ENCODE measurements at places on chromosomes 2 and 18.

DNA sequence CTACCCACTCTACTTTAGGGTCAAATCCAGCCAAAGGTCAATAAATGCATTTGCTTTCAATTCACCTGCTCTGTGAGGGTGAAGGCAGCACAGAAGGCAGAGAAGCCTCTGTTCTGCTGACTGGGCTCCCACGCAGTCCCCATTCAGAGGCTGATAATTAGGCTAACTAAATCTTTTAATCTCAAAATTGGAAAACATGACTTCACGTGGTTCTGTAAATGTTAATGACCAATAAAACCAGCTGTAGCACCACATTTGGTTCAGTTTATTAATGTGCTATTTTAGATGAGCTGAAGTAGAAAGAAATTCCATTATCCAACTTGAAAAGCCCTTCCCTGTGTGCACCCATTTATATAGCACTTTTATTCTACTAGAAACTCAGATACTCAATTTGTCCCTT, 310.6 kb downstream of the C1D start:
- DNase-seq: no peak

DNA sequence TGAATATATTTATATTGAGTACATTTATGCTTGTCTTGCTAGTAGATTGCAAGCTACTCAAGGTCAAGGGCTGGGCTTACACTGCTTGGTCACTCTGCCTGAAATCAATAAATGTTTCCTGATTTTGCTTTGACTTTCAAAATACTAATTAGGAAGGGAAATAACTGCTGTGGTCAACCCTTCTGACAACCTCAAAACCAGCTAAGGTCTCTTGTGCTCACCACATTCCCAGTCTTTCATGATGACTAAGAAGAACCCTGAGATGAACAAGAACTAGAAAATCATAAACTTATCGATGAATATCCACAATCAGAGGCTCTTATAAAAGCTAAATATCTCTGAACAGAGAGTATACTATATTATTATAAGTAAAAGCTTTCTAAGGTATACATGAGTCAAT, 33.3 kb downstream of the ABCB11 start:
- no peak for DNase-seq

DNA sequence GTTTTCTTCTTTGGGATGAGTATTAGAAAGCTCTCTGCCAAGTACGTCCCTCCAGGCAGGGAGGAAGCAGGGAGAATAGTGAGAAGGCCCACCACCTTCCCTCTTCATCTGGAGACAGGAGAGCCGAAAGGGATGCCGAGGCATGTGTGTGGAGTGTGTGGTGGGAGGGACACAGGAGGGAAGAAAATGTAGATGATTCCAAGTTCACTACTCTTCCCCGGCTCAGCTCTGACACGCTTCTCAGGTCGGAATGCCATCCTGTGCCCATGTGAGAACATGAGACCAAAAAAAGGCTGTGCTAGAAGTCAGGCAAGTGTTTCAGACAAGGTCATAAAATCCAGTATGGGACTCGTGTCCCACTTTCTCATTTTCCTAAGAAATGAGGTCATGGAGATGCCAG, 47.4 kb downstream of the GYPC start:
- DNase-seq: no peak

DNA sequence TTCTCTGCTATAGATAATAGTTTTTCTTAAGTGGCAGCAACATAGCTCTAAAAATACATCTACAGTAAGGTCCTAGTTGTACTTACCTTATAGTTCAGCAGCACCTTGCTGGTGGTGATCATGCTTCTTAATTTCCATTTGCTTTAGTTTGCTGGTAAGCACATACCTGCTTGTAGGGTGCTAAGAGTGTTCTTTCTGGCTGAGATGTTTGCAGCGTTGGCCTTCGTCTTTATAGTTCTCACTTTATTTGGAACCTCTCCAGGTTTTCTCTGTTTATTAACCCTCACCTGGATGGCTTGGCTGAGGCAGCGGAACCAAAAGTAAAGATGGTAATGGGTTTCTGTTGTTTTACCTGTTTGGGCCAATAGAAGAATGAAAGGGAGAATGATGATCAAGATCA, 123.6 kb upstream of the EFEMP1 start:
- DNase-seq: no peak

DNA sequence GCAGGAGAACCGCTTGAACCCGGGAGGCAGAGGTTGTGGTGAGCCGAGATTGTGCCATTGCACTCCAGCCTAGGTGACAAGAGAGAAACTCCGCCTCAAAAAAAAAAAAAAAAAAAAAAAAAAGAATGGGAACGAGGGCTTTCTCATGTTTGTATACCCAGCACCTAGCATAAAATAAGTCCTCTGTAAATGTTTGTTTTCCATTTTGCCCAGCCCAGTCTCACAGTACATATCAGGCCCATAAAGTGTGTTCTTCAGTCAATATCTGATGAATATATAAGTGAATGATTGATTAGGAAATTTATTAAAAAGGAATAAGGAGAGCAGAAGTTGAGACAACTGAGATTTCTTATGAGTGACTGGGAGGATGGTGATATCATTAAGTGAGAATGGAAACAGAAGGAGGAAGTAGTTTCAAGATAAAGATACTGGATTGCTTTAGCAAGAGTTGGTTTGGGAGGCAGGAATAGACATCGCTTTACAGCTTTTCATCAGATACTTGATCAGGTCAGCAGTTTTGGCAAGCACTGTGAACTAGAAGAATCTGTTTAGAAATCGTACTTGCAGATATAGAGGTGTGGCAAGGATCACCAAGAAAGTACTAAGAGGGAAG, 327.5 kb downstream of the KIAA1328 start:
- DNase-seq: peak; percentile 9

DNA sequence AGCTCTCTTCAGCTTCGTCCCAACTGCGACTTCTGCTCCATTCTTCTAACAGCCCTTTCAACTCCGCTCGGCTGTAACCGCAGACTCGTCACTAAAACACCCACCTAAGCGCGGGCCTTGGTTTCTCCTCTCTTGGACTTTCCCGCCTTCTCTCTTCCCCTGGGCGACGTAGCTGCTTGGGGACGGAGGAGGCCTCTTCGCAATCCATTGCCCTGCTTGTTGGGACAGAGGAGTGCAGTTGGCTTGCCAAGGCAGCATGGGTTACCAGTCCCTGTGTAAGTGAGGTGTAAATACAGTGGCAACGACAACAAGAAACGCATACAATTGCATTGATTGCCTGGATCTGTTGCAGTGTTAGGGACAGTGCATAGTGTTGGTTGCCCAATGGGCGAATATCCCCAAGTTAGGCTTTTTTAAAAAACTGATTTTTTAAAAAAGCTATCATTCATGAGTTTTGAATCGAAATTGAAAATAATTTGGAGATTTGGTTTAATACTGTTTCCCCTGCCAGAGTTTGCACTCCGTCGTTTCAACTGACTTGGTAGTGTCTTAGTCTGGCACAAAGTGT, 484 bp upstream of the DARS1 start:
- DNase-seq: no peak

DNA sequence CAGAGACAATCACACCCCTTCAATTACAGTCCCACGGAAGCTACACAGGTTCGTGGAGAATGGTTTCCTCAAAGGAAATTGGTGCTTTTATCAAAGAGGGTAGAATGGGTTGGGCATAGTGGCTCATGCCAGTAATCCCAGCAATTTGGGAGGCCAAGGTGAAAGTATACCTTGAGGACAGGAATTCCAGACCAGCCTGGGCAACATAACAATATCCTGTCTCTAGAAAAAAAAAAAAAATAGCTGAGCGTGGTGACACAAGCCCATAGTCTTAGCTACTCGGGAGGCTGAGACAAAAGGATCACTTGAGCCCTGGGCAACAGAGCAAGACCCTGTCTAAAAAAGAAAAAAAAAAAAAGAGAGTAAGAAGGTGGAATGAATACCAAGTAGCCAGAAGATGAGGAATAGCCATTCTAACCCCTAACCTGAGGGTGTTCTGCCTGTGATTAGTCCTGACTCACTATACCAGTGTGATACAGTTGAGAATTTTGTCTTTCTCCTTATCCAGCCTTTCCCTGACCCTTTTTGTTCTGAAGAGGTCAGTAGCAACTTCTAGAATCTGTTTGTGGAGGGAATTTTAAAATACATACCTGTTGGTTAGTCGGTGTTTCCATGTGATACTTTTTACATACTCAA, 283.2 kb downstream of the MREG start:
- no peak for DNase-seq

GRCh38 chr2:158153270-158154015, 51.8 kb downstream of the UPP2 start:
- DNase-seq: no peak

DNA sequence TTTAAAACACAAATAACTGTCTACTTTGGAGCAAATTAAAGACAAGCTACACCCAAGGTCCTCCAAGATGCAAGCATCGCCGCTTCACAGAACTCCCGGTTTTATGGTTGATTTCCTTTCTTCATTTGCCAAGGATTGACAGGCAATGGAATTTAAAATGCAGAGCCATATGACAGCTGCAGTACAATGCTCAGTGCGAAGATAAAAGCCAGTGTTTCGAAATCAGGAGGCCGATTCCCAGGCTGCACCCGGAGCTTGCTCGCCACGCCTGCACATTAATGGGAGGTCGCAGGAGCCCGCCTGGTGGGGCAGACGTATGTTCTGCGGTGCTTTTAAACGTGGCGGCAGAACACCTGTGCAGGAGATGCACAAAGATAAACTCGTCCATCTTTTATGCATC, 727.6 kb upstream of the SOX11 start:
- no peak for DNase-seq

DNA sequence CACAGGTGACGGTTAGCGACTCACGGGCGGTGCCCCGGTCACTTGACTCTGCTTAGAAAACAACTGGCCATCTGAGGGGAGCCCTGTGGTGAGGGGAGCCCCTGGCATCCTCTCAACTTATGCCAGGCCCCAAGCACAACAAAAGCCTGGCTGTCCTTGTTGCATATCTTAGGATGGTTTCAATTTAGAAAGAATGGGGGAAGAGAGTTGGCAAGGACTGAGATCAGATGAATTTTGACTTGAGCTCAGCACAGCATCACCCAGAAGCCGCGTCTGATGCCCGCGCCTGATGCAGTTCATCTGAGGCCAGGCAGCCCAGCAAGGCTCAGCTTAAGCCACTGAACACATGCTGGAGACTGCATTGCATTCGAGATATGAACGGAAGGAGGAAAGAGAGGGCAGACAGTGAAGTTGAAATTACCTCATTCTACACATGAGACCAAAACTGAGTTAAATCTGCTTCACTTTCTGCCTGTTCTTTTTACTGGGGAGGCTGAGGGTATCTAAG, 36.8 kb downstream of the MYT1L start:
- no peak for DNase-seq

GRCh38 chr2:111028720-111029119, 92.0 kb upstream of the BCL2L11 start:
- no peak for DNase-seq

DNA sequence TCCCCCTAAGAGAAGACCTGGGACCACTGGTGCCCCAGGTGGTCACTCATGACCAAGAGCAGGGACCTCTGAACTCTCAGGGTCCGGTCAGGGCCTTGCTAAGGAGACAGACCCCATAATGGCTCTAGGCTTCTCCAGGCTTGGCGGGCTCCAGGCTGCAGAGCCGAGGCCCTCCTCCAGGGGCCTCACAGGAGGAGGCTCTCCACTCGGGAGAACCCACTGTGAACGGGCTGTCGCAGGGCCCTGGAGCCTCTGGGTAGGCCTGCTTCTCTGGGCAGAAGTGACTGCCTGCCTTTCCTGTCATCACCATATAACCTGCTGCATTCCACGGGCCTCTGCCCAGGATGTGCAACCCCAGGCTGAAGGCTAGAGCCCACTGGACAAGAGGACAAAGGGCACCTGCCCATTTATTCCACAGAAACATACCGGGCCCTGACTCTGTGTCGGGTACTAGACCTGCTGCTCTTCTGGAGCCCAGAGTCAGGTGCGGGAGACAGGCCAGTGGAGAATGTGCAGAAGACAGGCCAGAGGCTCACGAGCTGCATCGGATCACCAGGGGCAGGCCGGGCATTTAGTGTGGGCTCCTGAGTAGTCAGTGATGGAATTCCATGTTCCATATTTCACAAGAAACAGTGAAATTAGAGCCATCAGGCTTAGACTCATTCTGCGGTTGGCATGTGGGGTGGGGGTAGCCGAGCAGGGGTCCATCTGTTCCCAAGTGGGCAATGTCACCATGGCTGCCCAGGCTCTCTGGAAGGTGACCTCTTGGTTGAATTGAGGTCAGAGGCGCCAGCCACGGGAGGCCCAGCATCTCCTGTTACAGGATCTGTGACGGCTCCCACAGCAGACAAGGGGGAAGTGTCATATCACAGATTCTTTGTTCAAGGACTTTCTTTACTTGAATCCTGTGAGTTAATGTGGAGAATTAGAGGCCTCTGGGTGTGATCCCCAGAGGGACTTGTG, 220.8 kb downstream of the SH3RF3 start:
- DNase-seq: no peak

- peak; percentile 68 for DNase-seq
Measured at GRCh38 chr2:111168528-111169239, 48.0 kb downstream of the BCL2L11 start.

GRCh38 chr2:191508738-191509137, 169.2 kb upstream of the NABP1 start:
- DNase-seq: no peak

DNA sequence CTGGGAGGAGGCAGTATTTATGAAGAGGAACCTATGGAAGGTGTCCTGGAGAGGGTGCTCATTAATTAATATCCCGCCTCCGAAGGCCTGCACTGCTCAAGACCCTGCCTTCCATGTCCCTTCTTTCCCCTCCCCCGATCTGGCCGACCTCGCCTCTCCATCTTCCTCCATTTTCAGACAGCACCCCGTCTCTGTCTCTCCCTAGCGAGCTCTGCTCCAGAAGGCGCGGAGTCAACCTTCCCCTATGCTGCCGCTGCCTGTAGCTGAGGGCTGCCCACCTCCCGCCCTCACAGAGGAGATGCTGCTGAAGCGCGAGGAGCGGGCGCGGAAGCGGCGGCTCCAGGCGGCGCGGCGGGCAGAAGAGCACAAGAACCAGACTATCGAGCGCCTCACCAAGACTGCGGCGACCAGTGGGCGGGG, 1.1 kb upstream of the WBP1 start:
- no peak for DNase-seq

- no peak for DNase-seq
Measured at GRCh38 chr18:79739440-79739778, 58.3 kb upstream of the KCNG2 start.

DNA sequence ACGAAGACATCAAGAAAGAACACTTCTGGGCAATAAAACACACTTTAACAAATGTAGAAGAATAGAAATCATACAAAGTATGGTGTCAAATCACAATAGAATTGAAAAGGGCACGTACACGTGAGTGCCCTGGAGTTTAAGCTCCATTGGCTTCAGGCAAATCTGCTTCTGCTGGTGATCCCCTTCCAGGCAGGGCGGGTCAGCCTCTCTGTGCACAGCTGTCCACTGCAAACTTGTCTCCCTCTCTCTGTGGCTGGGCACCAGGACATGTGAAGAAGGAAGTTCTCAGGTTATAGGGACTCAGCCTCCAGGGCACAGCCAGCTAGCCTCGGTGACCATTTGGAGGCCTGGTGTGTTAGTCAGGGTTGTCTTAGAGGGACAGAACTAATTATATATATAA, 66.0 kb downstream of the ST3GAL5 start:
- no peak for DNase-seq

GRCh38 chr2:219497495-219498279, 1.0 kb upstream of the GMPPA start:
- DNase-seq: peak; percentile 89

- no peak for DNase-seq
Measured at GRCh38 chr18:37449618-37450017, 116.0 kb downstream of the CELF4 start.

- peak; percentile 77 for DNase-seq
Measured at GRCh38 chr2:55112229-55113031, 62.2 kb upstream of the RTN4 start.
